ENCODE measurements at places on chromosomes 1 and 21.
A peak's percentile ranks its signal among the peaks of the same experiment; 100 is the strongest.

DNA sequence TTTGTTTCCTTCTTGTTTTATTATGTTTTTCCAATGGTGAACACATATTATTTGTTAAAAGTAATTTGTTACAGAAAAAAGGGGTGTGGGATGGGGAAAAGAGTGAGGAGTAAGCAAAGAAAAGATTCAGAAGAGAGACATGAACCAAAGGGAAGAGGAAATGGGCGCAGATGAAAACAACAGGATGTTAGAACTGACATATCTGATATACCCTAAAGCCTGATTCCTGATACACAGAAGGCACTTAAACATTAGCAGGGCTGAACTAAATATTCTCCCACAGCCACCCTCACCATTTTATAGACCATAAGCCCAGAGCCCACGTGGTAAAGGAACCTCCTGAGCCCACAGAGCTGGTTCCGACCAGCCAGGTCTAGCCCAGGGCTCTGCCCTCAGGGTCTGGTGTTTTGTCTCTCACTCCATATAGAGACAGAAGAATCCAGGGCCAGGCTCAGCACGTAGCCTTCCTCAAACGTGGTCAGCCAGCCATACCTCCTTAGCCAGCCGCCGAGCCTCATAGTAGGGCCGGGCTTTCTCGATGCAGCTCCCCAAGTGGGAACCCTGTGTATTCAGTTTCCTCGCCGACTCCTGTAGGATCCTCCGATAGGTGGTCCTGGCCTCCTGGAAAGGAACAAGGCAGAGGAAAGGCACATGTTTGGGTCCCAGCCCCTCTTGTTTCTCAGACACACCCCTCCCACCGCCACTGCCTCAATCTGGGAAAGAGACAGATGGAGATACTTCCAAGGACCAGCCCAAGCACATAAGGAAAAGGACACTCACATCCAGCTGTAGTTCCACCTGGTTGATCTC lies 9.5 kb downstream of the SH3BP5L start:
- DNase-seq = no peak

DNA sequence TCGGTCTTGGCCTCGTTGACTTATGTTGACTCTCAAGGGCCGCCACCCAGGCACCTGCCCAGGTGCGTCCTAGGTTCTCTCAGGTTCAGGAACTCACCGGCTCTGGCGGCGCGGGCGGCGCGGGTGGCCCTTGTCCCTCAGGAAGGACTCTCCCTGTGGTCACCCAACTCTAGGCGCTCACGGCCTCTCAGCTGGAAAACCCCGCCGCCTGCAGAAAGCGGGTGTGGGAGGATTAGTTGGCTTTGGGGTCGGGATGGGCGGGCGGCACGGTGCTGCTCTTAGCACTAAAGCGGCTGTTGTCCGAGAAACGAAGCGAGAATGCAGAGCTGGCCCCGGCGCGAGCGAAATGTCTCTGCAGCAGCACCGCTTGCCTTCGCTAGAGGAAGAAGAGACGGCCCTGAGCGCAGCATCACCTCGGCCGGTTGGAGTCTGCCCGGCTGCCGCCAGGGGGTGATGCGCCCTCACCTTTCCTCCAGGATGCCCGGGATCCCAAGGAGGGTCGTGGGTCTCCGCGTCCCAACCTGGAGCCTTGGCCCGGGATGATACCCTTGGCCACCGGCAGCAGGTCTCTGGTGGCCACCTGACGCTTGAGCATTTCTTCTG lies 8.1 kb upstream of the TADA1 start:
- peak; percentile 39 for DNase-seq

- peak; percentile 15 for DNase-seq
Observed at GRCh38 chr1:110340207-110340468, 961 bp downstream of the RBM15 start.

DNA sequence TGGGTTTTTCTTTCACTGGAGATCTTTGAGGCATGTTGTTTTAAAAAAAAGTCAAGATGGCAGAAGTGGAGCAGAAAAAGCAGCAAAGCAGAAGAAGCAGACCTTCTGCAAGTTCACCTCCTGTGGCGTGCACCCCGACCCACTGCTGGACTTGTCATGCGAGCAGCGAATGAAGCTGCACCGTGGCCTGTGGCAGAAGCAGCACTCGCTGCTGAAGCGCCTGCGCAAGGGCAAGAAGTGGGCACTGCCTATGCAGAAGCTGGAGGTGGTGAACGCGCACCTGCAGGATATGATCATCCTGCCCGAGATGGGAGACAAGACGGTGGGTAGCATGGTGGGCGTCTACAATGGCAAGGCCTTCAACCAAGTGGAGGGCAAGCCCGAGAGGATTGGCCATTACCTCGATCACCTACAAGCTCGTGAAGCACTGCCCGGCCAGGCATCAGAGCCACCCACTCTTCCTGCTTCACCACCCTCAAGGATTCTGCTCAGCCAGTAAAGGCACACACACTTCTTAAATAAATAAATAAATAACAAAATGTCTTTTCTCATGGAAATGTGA lies 22.1 kb downstream of the METTL13 start:
- DNase-seq = no peak

All from cardiac fibroblast (primary cell).